DMS153 (cell line): ENCODE measurements at places on chromosomes 16 and 17.

DNA sequence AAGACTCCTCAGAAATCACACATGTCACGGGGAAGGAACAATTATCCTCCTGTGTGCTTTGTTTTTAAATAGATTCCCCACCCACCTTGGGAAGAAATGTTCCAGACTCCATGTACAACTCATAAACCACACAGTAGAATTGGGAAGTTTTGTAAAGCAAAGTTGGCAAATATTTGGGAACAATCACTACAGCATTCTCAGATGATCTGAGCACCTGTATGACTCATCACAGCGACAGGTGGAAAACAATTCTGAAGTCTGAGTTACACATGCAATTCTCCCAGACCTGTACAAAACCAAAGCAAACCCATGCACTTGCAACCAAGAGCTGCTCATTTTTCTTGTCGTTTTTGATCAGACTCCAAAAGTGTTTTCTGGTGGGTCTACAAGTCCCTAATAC lies 14.4 kb upstream of the MYLK3 start:
- DNase-seq, result no peak

GRCh38 chr17:16875662-16876061 lies 96.3 kb downstream of the TNFRSF13B start:
- no peak for DNase-seq

GRCh38 chr16:84065536-84066132 lies 23.0 kb upstream of the SLC38A8 start:
- peak; percentile 40 for DNase-seq

- peak; percentile 89 for DNase-seq
These were observed at the start of gene TMC7 for GRCh38 chr16:18983565-18984434. Gene TMC7, plus strand, starts transcription at chr16:18983934. Its CDS starts 130 bp downstream, at chr16:18984064.

DNA sequence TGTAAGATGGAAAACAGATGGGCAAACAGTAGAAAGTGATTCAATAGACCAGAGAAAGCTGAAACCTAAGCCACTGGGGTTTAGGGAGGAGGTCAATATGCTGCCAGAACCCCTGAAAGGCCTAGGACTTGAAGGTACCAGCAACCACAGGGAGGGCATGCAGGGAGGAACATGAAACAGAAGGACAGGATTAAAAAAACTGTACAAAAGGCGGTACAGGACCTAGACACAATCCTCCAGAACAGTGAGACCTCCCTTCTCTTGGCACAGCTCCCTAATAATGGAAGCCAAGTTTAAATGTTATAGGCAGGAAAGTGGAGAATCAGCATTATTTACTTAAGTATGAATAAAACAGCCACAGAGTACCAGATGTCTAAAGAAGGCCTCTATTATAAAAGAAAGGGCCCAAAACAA lies 105.5 kb downstream of the SPAG9 start:
- DNase-seq, result peak; percentile 59

- DNase-seq, result no peak
These were observed 58.9 kb downstream of the NDEL1 start for GRCh38 chr17:8494506-8495111.

- DNase-seq, result peak; percentile 89
These were observed 15.2 kb upstream of the TOX3 start for GRCh38 chr16:52561910-52562741.

DNA sequence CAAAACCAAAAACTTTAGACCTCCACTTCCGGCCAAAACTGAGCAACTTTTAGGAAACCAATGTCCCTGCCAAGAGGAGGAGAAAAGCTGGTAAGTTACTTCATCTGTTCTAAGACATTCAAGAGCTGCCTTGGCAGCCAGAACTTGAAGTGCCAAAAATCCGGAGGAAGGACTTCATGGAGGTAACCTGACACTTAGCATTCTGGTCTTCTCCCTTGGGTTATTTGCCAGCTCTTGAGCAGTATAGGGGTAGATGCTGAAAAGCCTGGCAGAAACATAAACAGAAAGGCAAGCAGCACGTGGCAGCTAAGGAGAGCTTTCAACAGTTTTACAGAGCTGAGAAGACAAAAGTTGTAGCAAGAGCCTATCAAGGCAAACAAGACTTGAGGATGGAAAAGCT lies 53.2 kb downstream of the CDYL2 start:
- no peak for DNase-seq

- DNase-seq, result peak; percentile 19
These were observed 180.1 kb downstream of the SPECC1 start for GRCh38 chr17:20189302-20189701.

GRCh38 chr16:26976873-26977272 lies 89.9 kb upstream of the C16orf82 start:
- no peak for DNase-seq

DNA sequence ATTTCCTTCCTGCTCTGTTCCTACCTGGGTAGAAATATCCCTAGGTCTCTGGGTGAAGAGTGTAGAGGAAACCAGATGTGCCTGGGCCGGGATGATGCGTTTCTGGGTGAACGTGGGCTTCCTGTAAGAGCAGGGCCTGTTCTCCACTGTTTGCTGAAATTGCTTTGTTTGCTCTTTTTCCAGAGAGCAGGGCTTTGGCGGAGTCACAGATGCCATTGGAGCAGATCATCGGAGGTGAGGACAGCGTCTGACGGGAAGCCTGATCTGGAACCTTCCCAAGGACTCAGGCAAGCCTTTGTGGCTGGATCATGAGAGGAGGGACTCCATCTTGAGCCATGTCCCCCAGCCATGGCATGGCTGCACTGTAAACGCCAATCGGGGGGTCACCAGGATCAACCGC lies 15.4 kb downstream of the DHODH start:
- DNase-seq, result no peak

- DNase-seq, result no peak
These were observed at the start of gene DLX4 for GRCh38 chr17:49969134-49969759. Gene DLX4, plus strand, starts transcription at chr17:49969190. Its CDS starts 279 bp downstream, at chr17:49969469.

DNA sequence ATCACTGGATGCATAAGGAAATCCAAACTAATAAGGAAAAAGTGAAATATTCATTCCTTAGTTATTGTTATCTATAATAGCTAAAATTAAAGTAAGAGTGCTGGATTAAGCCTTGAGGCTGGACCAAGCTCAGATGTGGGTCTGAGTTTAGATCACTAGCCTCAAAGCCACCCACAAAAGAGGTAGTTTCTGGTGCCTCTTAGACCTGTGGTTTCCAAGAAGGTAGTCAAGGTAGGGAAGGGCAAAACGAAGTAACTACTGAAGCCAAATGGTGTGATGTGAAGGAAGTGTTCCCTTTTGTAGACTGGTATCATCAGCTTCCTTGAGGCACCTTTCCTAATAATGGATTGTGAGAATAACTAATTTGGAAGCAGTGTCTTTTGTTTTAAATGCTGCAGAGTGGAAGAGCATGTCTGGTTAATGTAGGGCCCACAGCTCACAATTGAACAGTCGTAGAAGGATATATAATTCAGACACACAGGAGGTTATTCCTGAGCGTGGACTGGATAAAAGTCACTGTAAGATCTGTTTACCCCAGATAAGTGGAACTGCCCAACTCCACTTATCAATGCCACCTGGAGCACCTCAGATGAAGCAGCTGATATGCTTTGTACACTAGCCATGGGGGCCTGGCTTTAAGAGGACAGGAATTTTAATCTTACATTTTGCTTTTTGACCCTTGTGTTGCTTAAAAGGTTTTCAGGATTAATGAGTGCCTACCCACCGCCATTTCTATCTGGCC lies 31.7 kb upstream of the LCMT1 start:
- DNase-seq, result no peak

DNA sequence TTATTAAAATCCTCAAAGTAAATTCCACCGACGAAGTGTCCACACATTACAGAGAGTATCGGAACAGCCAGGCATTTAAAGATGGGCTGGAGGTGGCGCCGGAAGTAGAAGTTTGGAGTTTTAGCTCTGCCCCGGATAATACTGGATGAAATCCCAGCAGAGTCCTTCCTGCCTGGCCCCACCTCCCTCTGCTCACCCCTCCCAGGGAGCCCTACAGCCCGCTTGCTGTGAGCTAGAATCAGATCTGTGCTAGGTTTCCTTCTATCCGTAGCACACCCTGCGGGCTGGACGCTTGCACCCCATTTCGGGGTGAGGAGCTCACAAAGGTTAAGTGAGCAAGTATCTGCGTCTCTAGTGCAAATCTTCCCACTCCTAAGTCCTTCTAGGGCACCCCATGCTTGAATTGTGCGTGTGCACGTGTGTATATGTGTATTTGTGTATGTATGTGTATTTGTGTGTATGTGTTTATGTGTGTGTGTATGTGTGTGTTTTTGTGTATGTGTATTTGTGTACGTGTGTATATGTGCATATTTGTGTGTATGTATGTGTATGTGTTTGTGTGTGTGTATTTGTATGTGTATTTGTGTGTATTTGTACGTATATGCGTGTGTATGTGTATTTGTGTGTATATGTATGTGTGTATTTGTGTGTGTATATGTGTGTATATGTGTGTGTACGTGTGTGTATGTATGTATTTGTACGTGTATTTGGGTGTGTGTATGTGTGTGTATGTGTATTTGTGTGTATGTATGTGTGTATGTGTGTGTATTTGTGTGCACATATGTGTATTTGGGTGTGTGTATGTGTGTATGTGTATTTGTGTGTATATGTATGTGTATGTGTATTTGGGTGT lies 61.4 kb downstream of the HAPSTR1 start:
- no peak for DNase-seq

DNA sequence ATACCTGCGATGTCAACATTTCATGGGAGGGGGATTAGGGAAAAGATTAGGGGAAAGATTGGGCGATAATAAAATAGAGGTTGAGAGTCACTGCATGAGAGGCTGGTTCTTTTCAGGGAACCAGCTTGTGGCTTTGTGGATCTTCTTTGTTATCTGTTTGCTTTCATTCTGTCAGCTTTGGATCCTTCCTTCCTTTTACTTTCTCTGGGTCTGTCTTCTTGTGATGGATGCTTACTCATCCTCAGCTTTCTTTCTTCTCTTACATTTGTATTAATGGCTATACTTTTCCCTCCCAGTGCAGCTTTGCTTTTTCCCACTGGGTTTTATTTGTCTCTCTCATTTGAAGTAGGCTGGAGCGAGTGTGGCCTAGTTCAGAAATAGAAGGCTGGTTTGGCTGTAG lies 47.1 kb downstream of the RPTOR start:
- DNase-seq, result no peak

GRCh38 chr17:6374271-6374691 lies 60.6 kb downstream of the AIPL1 start:
- DNase-seq, result peak; percentile 11
